Non-pigmented ciliary epithelial cell (primary cell): ENCODE measurements at places on chromosomes 4 and X.

GRCh38 chr4:149370785-149371420 is 444.7 kb downstream of the IQCM start:
- peak; percentile 37 for DNase-seq

- DNase-seq = no peak
These were observed 331.9 kb upstream of the NDST3 start for GRCh38 chr4:117702353-117702752.

DNA sequence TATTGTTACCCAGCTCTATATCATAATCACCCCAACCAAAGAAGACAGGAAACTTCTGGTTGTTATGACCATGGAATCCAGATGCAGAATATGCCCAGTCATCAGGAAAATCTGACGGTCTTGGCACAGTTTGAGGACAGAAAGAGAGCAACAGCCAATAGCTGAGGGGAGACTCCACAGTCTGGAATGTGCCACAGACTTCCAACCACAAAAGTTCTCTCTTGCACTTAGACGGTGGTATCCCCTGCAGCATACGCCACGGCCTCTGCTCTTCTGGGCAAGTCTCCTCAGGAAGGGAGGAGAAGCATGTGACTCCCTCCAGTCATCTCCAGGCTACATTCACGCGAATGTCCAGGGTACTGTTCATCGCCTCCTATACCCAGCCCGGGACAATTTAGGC is 18.4 kb downstream of the ZNF827 start:
- peak; percentile 95 for DNase-seq

DNA sequence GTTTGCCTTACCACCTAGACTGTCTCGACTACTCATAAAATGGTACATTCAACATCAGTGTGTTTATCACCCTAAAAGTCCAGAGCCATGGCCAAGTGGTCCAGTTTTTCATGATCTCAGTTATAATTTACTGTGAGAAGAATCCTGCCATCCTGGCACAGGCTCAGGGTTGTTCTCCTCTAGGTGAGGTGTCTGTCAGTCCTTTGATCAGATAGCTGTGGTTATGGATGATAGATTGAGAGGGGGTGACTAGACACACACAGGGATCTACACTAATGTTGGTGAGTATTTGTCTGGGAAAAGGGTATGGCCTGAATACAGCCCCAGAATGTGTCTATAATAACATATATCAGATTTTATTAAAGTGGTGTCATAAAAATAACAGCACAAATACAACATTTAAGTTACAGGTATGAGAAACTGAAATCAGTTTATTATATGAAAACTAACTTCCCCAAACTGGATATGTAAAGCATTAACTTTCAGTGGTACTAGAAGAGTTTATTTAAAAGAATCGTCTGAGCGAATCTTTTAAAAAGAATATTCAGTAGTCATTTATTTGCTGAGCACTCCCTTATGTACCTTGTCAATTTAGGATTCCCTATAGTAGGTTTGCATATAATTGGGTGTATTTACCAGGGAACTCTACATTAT is 93.3 kb downstream of the STIM2 start:
- DNase-seq = no peak

- DNase-seq = no peak
These were observed 1.8 kb downstream of the NLGN4X start for GRCh38 chrX:6226596-6227452.

DNA sequence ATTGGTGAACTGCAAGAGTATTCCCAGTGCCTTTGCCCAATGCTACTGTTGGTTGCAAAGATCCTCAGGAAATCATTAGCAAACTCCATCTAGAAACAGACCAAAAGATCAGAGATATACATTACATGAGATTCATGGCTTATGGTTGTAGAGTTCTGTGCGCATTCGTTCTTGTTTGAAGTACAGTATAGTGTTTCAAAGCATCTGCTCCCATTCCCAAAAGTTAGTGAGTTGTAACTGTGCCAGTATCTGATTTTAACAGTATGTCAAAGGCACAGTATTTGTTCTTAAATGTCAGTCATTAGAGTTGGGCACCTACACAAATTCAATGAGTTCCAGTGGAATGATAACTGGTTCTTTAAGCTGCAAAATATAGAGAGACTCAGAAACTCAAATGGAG is 314.7 kb upstream of the ATOH1 start:
- DNase-seq = no peak

DNA sequence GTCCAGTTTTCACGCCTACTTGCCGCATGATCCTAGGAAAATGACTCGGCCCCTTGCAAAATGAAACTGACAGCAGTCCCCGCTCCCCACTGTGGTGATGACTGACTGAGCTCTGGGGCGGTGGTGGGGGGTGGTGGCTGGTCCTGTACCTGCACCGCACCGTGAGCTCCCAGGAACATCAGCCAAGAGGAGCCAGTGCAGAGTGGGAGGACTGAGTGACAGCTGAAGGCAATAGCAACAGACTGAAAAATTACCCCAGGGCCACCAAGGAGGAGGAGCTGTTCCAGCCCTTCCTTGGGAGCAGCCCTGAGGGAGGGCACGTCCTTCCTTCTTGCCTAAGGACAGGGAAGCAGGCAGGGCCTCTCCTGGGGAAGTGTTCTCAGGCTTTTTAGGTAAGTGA is 2.4 kb upstream of the C4orf50 start:
- no peak for DNase-seq

- DNase-seq = no peak
These were observed 854 bp downstream of the RNF113A start for GRCh38 chrX:119870626-119871131.

GRCh38 chr4:62117886-62118285 is 917.8 kb downstream of the ADGRL3 start:
- no peak for DNase-seq

- DNase-seq = no peak
These were observed at the start of gene P2RY8 for GRCh38 chrX:1537031-1537715. P2RY8 (minus strand) TSS chrX:1537185; CDS start chrX:1466558, 70,627 bp downstream.

GRCh38 chr4:74038086-74038424 is 434 bp downstream of the CXCL3 start:
- DNase-seq = no peak

DNA sequence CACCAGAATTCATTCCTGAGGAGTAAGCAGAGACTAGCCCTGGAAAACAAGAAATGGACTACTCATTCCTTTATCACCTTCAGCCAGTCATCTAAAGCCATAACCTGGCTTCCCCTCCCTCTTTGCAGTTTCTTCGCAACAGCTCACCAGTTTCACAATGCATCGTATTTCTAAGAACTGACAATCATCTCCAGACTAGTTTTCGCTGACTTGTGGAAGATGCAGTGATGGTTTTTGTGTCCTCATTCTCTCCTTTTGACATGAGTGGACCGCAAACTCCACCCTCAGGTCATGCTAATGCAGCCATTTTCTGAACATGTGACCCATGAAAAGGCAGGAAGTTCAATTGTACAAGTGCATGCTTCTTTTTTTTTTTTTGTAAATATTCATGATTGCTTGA is 1203.5 kb downstream of the PCDH7 start:
- DNase-seq = no peak

GRCh38 chr4:70714079-70714887 is 7.5 kb upstream of the RUFY3 start:
- DNase-seq = no peak

- no peak for DNase-seq
These were observed 223.8 kb upstream of the BOD1L1 start for GRCh38 chr4:13851085-13851940.

DNA sequence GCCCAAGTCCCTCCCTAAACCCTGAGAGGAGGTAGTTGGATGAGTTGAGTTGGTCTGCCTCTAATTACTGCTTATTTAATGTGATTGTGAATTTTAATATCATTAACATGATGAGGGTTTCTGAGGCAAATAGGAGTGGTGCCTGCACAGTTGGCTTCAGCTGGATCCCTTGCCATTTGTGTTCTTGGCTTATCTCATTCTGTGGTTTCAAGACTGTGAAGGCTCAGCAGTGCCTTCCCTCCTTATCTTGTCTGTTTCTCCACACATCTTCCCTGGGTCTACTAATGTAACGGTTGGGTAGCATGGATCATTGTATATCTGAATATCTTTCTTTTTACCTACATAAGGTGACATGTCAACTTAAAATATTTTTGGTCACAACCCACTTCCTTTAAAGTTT is 1.6 kb upstream of the SLC10A4 start:
- no peak for DNase-seq

DNA sequence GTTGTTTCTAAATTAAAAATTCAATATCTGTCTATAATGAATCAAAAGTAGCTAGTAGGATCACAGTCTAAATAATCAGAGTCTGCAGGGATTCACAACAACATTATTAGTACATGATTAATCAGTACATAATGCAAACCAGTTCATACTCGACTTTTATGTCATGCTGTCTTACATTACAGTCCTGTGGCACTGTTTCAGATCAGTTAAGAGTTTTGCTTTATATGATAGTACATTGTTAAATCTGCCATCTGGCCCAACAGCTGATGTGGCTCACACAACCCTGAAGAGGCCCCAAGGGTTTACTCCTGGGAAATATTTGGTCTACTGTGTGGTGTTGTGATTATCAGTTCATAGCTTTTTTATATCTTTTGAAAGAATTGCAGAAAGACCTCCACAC is 247.1 kb upstream of the ETNPPL start:
- DNase-seq = peak; percentile 72

GRCh38 chr4:181157647-181158046 is 1085.6 kb upstream of the TENM3 start:
- DNase-seq = no peak

GRCh38 chr4:49036528-49036927 is 50.5 kb downstream of the CWH43 start:
- no peak for DNase-seq

- DNase-seq = no peak
These were observed 246.5 kb downstream of the PPP1R2C start for GRCh38 chrX:42531441-42531840.
